ENCODE measurements at places on chromosomes 4 and X. TPM values are rescaled to one million over a fixed set of nuclear protein-coding genes. Genes with fewer than 3 reads are reported as not detected.
A peak's percentile ranks its signal among the peaks of the same experiment; 100 is the strongest.

RADX gene
- 13.3 TPM for total RNA-seq

ABHD18 gene
- 13.7 TPM for total RNA-seq

POF1B gene
- total RNA-seq = 0.17 TPM

SPANXN2 gene
- not detected for total RNA-seq

SPANXN4 gene
- total RNA-seq = not detected

DRP2 gene
- total RNA-seq = 4.2 TPM

MAML3 gene
- 6.3 TPM for total RNA-seq

POU4F2 gene
- 2.5 TPM for total RNA-seq

CXorf49 gene
- total RNA-seq = 0.88 TPM

HS6ST2 gene
- 51.8 TPM for total RNA-seq

TKTL1 gene
- total RNA-seq = 1.9 TPM

GRCh38 chrX:150731795-150732194 lies 38.6 kb downstream of the MTMR1 start:
- no peak for DNase-seq

- no peak for DNase-seq
These were observed 915.4 kb downstream of the CENPC start for GRCh38 chr4:66629927-66630326.

DNA sequence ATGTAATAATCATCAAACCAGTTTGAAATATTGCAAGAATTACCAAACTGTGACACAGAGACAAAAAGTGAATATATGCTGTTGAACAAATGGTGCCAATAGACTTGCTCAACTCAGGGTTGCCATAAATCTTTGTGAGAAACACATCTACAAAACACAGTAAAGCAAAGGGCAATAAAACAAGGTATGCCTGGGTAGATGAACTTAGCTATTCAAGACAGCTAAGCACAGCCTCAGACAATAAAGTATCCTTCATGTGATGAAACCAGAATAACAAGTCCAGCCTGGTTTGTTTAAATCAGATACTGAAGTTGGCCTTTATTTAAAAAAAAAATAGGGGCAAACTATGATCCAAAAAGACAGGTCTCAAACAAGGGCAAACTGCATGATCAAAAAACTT lies 19.2 kb downstream of the LAMTOR3 start:
- DNase-seq = no peak

- DNase-seq = no peak
These were observed 12.4 kb downstream of the CASP6 start for GRCh38 chr4:109690690-109691410.

DNA sequence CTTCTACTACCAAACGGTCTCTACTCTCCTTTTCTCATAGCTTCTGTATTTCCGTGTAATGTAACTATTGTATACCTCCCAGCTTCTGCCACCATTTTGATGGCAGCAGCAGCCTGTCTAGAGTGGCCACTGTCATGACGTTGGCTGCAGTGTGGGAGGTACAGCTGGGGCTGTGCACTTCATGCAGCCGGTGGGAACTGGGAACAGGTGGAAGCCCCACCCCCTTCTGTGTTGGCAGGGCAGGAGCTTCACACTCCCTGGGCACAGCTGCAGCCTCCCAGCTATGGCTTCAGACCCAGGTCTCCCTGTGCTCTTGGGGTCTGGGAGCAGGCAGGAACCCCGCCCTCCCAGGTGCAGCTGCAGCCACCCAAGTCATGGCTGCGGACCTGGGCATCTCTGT lies 49.8 kb upstream of the SEC24B start:
- DNase-seq = no peak

DNA sequence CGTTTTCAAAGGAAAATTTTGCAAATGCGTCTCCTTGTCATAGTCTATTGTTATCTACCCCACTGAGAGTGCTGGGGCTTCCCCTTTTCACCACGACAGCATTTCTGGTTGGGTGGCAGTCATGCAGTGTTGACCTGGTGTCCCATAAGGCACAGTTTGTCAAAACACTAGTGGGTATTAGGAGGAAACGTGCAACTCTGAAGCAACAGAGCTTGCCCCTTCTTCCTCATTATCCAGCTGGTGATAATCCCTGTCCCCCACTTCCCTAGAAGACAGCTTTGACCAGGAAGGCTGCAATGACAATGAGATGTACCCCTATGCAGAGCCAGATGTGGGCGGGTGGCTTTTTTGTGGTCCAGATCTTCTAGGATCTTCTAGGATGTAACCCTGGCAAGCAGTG lies 1.8 kb downstream of the TBC1D1 start:
- DNase-seq = no peak

GRCh38 chr4:126784966-126785580 lies 847.7 kb upstream of the INTU start:
- DNase-seq = no peak

DNA sequence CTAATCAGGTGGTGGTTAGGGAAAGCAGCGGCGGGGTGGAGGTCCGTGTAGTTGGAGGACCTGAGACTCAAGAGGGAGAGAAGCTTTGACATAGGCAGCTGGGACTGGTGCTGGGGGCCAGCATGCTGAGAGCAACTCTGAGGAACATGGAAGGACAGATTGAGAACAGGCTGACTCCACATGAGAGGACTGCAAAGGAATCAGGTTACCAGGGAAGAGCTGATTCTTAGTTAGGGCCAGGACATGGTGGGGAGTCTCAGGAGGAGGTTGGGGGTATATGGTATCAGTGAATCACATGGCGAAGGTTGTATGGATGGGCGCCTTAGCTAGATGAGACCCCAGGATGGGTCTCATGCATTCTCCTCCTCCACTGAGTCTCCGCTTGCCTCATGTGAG lies 264.0 kb upstream of the BOD1L1 start:
- DNase-seq = no peak

- DNase-seq = no peak
These were observed 106.4 kb upstream of the FTHL17 start for GRCh38 chrX:31178064-31178768.

DNA sequence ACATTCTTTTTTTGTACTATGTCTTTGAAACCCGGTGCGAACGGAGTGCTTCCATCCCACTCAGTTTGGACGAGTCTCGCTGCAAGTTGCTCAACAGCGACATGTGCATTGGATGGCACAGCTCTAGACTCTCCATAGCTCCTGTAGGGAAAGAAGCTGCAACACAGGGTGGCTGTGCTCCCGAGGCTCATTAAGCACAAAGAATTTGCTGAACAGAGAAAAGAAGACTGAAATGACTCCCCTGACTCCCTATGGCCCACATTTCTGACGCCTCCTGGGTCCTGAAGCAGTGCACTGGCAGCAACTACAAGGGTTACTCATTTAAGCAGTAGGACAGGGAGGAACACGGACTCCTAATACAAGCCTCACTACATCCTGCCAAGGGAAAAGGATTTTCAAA lies 127.4 kb downstream of the SH3RF1 start:
- DNase-seq = no peak

DNA sequence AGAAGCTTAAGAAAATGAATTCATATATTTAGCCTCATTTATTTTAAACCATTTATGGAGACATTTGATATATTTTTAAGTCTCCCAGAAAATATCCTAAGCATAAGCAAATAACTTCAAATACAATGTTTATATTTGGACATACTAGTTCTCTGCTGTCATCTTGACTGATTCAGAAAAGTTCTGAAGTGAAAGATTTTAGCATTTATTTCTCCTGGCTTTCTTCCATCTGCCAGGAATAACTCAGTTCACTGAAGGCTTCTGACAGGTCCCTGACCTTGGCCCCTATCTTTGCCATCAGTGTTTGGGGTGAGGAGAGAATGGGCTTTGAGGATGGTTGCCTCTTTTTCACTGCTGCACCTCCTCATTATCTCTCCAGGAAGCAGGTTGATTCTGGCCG lies 115.7 kb downstream of the SLIT2 start:
- DNase-seq = no peak

GRCh38 chr4:150318971-150319370 lies 240.7 kb downstream of the DCLK2 start:
- DNase-seq = no peak

DNA sequence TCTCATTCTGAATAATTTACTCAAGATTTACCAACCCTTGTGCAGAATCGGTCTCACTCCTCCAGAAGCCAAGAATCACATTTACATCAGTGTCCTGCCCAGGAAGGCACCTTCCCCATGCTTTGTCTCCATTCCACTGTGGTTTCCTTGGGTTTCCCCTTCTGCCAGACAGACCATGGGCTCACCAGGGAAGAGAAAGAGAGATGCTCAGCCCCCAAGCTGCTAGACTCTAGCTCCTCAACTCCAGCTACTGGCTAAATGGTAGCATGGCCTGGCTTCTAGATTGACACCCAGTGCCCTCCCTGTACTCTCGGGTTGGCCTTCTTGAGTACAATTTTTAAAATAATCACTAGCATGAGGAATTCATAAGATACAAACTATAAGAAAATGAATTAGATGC lies 12.9 kb downstream of the TLR10 start:
- no peak for DNase-seq

- no peak for DNase-seq
These were observed at the start of gene FGFBP2 for GRCh38 chr4:15963001-15963451. Gene FGFBP2, minus strand, starts transcription at chr4:15963175. Its CDS starts 46 bp downstream, at chr4:15963129.

GRCh38 chr4:152951348-152951747 lies 15.2 kb downstream of the FHDC1 start:
- DNase-seq = no peak

DNA sequence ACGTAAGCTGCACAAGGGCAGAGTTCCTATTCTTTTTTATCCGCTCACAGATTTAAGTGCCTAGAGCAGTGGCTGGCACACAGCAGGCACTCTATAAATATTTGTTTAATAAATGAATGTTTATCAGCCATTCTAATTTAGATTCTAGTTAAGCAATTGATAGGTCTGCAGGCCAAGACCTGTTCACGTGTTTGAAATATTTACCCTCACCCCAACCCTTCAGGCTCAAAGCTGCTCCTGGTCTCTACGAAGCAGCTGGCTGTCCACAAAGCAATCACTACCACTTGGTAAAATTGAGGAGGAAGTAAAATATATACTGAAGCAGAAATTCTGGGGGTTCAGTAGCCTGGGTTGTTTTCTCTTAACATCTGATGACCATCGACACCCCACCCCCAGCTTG lies 158.1 kb downstream of the MGST2 start:
- DNase-seq = no peak

DNA sequence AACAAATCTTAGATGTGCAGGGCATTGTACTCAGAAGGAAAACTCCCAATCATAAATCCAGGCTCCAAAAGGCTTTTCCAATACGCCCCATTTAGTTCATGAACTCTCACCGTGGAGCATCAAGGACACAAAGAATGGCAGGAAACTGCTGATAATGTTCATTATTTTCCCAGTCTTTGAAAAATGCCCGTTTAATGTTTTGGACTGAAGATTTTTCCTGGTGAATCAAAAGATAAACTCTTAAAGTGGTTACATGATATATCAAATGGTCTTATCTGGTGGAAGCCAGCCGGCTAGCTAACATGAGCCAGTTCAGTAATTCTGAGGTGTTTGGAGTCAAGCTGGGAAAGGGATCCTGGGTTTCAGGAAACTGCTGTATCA lies 62.1 kb upstream of the AP1S2 start:
- DNase-seq = no peak

GRCh38 chr4:40686081-40686913 lies 56.6 kb upstream of the RBM47 start:
- DNase-seq = no peak

- no peak for DNase-seq
These were observed 356.2 kb downstream of the GRIA2 start for GRCh38 chr4:157576671-157577217.

GRCh38 chrX:31297881-31298280 lies 226.0 kb upstream of the FTHL17 start:
- no peak for DNase-seq

DNA sequence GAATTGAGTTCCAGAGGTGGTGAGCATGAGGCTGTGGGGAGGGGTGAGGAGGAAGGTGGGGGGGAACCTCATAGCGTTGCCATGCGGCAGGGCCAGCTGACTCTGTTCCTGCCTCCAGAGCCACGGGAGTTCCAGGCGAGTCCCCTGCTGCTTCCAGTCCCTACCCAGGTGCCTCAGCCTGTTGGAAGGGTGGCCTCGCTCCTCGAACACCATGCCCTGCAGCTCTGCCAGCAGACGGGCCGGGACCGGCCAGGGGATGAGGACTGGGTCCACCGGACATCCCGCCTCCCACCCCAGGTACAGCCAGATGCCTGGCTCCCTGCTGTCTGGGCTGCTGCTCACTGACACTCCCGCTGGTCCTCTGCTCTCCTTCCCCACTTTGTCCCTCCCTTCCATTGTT lies 7.9 kb downstream of the CCDC22 start:
- DNase-seq = no peak

DNA sequence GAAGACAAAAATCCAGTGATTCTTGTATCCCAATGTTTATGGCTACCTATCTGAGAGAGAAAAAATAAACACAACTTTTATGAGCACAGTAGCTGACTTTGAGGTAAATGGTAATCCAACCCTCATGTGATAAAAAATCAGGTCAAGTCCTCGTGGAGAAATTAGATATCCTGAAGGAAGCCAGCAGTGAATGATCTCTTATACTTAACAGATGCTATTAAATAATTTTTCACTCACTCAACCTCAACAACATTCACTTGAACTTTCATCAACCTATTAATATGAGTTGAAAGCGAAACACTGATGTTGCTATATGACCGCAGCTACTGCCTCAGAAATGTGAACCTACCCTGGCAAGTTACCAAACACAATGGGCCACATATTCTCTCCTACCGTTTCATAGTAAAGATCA lies 105.4 kb downstream of the GPC3 start:
- no peak for DNase-seq

GRCh38 chrX:16148896-16149295 lies 18.4 kb upstream of the MAGEB17 start:
- DNase-seq = no peak

DNA sequence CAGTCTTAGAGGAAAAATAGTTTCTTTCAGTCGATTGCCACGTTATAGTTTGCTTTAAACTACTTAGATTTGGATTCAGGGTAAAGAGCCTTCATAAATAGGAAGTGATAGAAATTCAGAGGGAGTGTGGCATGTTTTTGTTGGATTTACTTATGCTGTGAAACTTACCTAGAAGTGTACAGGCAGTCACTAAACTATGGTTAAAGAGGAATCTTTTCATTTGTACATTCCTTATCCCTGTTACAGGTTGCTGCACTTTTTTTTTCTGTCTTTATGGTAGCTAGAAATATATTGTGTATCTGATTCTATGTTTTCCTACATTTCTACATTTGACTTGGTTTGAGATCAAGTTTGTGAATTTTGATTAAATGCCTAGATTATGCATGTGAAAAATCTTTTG lies 19.1 kb downstream of the WWC2 start:
- DNase-seq = no peak

GRCh38 chrX:28585767-28586166 lies 1.5 kb upstream of the IL1RAPL1 start:
- DNase-seq = peak; percentile 11

DNA sequence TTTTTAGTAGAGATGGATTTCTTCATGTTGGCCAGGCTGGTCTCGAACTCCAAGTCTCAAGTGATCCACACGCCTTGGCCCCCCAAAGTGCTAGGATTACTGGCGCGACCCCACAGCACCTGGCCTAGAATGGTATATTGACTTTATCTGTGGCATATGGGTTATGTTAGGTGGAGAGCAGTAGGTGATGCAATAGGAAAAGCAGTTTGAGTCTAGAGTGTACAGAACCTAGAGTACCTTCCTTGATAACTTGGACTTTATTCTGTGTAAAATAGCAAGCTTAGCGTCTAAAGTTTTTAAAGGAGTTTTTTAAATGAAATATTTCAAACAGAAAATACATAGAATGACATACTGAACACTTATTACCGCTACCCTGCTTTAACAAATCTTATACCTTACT lies 312.0 kb upstream of the ZCCHC13 start:
- DNase-seq = no peak
